ENCODE measurements at places on chromosomes 6 and 20.

GRCh38 chr6:82364087-82365015, 734 bp downstream of the TPBG start:
- peaks cover 18% of the 10 kb centered on the region for H3K4me1 ChIP-seq
- H3K36me3 ChIP-seq: peaks cover 4% of the 10 kb centered on the region
- peak; percentile 7 for DNase-seq
- H3K4me3 ChIP-seq: peak overlapping the region; percentile 68

DNA sequence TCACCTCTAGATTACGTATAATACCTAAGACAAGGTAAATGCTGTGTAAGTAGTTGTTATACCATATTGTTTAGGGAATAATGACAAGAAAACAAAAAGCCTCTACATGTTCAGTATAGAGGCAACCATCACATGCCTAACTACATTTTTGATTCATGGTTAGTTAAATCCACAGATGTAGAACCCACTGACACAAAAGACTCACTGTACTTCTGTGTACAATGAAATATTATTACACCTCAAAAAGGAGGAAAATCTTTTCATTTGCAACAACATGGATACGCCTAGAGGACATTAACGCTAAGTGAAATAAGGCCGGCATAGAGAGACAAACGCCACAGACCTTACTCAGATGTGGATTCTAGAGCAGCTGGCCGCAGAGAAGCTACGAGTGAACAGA, 50.5 kb downstream of the NINL start:
- no peak overlapping the region for H3K27ac ChIP-seq
- H3K27me3 ChIP-seq: no peaks in the 10 kb centered on the region
- no peak for DNase-seq
- H3K4me3 ChIP-seq: no peak overlapping the region
- H3K36me3 ChIP-seq: no peaks in the 10 kb centered on the region

DNA sequence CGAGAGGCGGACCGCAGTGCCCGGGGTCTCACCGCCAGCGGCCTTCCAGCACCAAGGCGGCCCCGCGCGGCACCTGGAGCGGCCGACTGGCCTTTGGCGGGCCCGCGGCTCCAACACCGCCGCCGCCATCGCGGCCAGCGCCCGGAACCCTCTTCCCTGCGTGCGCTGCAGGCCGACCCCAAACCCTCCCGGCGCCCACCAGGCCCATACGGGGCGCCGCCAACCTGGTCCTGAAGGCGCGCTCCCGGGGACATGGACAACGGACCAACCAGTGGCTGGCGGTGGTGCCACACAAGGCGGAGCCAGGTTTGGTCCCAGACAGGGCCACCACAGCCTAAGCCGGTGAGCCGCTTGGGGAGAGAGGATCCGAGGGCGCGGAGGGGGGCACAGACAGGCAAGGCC, 1514.8 kb upstream of the DEFB115 start:
- H3K4me1 ChIP-seq: no peaks in the 10 kb centered on the region
- H3K27ac ChIP-seq: no peak overlapping the region
- H3K4me3 ChIP-seq: no peak overlapping the region
- H3K36me3 ChIP-seq: peaks cover 2% of the 10 kb centered on the region

DNA sequence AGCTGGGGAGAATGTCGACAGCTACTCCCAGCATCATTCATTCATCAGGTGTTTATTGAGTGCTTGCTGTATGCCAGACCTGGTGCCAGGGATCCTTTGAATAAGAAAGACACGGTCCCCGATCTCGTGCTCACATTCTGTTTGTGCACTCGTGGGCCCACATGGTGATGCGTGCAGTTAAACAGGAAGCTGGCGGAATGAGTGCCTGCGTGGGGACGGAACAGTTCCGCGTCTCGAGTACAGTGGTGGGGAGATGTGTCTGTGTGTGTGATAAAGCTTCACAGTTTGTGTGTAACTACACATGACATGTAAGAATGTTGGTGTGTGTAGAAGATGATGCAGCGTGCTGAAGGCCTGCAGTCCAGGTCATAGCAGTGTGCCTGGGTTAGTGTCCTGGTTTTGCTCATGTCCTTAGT, 6.5 kb downstream of the RBM38 start:
- peaks cover 95% of the 10 kb centered on the region for H3K4me1 ChIP-seq
- peaks cover 83% of the 10 kb centered on the region for H3K36me3 ChIP-seq
- DNase-seq: peak; percentile 69
- H3K4me3 ChIP-seq: peak overlapping the region; percentile 79
- no peaks in the 10 kb centered on the region for H3K27me3 ChIP-seq

DNA sequence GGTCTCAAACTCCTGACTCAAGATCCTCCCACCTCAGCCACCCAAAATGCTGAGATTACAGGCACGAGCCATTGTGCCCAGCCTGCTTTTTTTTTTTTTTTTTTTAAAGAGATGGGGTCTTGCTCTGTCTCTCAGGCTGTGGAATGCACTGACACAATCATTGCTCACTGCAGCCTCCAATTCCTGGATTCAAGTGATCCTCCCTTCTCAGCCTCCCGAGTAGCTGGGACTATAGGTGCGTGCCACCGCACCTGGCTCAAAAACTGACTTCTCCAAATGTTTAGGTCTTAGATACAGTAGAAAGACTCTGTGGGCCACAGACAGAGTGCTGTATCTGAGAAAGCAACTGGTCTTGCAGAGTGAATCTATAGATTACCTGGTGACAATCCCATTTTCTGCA, 31.1 kb upstream of the SLC4A11 start:
- H3K4me1 ChIP-seq: no peaks in the 10 kb centered on the region
- H3K27me3 ChIP-seq: no peaks in the 10 kb centered on the region
- H3K4me3 ChIP-seq: no peak overlapping the region
- DNase-seq: no peak
- no peak overlapping the region for H3K27ac ChIP-seq

DNA sequence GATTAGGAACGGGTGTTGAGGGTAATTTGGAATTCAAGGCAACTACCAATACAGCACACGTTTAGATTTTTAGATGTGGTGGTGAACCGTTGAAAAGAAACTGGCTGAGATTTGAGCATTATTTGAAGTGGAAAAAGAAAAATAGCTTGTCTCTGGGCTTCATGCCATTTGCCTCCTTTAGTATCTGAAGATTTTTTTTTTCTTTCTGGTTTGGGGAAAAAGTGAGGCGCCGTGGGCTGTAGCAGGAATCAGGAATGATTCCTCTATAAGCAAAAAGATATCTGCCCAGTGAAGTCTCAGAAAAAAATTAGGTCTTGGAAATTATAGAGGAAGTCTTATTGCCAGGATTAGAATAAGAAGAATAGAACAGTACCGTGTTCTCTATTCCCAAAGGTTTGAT, 88.5 kb downstream of the RPS12 start:
- no peak for DNase-seq
- no peak overlapping the region for H3K27ac ChIP-seq
- H3K4me1 ChIP-seq: no peaks in the 10 kb centered on the region
- H3K27me3 ChIP-seq: peaks cover 5% of the 10 kb centered on the region
- H3K36me3 ChIP-seq: no peaks in the 10 kb centered on the region

DNA sequence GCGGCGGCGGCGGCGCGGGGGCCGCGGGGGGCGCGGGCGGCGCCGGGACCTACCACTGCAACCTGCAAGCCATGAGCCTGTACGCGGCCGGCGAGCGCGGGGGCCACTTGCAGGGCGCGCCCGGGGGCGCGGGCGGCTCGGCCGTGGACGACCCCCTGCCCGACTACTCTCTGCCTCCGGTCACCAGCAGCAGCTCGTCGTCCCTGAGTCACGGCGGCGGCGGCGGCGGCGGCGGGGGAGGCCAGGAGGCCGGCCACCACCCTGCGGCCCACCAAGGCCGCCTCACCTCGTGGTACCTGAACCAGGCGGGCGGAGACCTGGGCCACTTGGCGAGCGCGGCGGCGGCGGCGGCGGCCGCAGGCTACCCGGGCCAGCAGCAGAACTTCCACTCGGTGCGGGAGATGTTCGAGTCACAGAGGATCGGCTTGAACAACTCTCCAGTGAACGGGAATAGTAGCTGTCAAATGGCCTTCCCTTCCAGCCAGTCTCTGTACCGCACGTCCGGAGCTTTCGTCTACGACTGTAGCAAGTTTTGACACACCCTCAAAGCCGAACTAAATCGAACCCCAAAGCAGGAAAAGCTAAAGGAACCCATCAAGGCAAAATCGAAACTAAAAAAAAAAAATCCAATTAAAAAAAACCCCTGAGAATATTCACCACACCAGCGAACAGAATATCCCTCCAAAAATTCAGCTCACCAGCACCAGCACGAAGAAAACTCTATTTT, 2.0 kb downstream of the FOXC1 start:
- peak overlapping the region; percentile 64 for H3K4me3 ChIP-seq
- H3K27me3 ChIP-seq: peaks cover 62% of the 10 kb centered on the region
- no peak for DNase-seq
- H3K27ac ChIP-seq: peak overlapping the region; percentile 82
- peaks cover 34% of the 10 kb centered on the region for H3K4me1 ChIP-seq

GRCh38 chr20:52261792-52262191, 70.2 kb upstream of the ZFP64 start:
- no peak overlapping the region for H3K4me3 ChIP-seq
- H3K36me3 ChIP-seq: peaks cover 1% of the 10 kb centered on the region
- H3K27ac ChIP-seq: no peak overlapping the region
- DNase-seq: no peak
- H3K27me3 ChIP-seq: peaks cover 16% of the 10 kb centered on the region
- no peaks in the 10 kb centered on the region for H3K4me1 ChIP-seq

GRCh38 chr20:56676001-56676400, 46.9 kb downstream of the TFAP2C start:
- no peak overlapping the region for H3K4me3 ChIP-seq
- no peak overlapping the region for H3K27ac ChIP-seq
- no peaks in the 10 kb centered on the region for H3K36me3 ChIP-seq
- H3K4me1 ChIP-seq: no peaks in the 10 kb centered on the region
- no peak for DNase-seq
- peaks cover 1% of the 10 kb centered on the region for H3K27me3 ChIP-seq

GRCh38 chr6:136403110-136403980, 113.7 kb upstream of the BCLAF1 start:
- no peak overlapping the region for H3K27ac ChIP-seq
- no peaks in the 10 kb centered on the region for H3K36me3 ChIP-seq
- no peaks in the 10 kb centered on the region for H3K4me1 ChIP-seq
- peaks cover 3% of the 10 kb centered on the region for H3K27me3 ChIP-seq
- no peak for DNase-seq
- H3K4me3 ChIP-seq: no peak overlapping the region

DNA sequence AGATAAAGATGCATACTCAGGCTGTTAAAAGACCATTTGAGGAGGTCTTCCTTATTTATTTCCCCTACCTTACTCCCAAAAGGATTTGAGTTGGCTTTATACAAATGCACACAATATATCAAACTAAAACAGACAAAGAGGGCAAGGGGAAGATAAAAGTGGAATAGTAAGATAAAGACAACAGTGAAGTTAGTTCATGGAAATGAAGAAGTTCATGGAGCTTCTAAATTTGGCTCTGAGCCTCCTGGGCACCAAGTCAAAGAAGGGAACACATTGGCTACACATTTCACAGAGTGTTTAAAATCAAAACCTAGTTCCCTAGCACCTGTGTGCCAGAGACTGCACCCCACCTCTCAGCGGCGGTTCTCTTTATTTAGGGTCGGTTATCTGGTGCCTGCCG, 25.8 kb upstream of the ARMC2 start:
- H3K4me1 ChIP-seq: no peaks in the 10 kb centered on the region
- H3K4me3 ChIP-seq: no peak overlapping the region
- H3K36me3 ChIP-seq: peaks cover 3% of the 10 kb centered on the region
- H3K27me3 ChIP-seq: peaks cover 10% of the 10 kb centered on the region
- DNase-seq: no peak

GRCh38 chr6:95091823-95092436, 485.4 kb upstream of the MANEA start:
- H3K4me1 ChIP-seq: no peaks in the 10 kb centered on the region
- H3K36me3 ChIP-seq: no peaks in the 10 kb centered on the region
- H3K27me3 ChIP-seq: no peaks in the 10 kb centered on the region
- H3K27ac ChIP-seq: no peak overlapping the region
- H3K4me3 ChIP-seq: no peak overlapping the region

- H3K27me3 ChIP-seq: no peaks in the 10 kb centered on the region
- H3K36me3 ChIP-seq: peaks cover 3% of the 10 kb centered on the region
- peaks cover 7% of the 10 kb centered on the region for H3K4me1 ChIP-seq
- no peak overlapping the region for H3K4me3 ChIP-seq
Measured at GRCh38 chr6:137692806-137693205, 174.3 kb upstream of the TNFAIP3 start.

- H3K27ac ChIP-seq: no peak overlapping the region
- H3K4me3 ChIP-seq: no peak overlapping the region
- peaks cover 6% of the 10 kb centered on the region for H3K36me3 ChIP-seq
- H3K27me3 ChIP-seq: no peaks in the 10 kb centered on the region
- no peak for DNase-seq
- no peaks in the 10 kb centered on the region for H3K4me1 ChIP-seq
Measured at GRCh38 chr20:16531485-16531884, 41.8 kb downstream of the KIF16B start.

GRCh38 chr6:62296541-62296940, 10.5 kb upstream of the KHDRBS2 start:
- H3K36me3 ChIP-seq: no peaks in the 10 kb centered on the region
- no peaks in the 10 kb centered on the region for H3K4me1 ChIP-seq
- H3K27me3 ChIP-seq: no peaks in the 10 kb centered on the region
- no peak overlapping the region for H3K27ac ChIP-seq
- no peak overlapping the region for H3K4me3 ChIP-seq

GRCh38 chr6:7897461-7898192, 13.0 kb downstream of the TXNDC5 start:
- peaks cover 26% of the 10 kb centered on the region for H3K36me3 ChIP-seq
- H3K27ac ChIP-seq: no peak overlapping the region
- no peaks in the 10 kb centered on the region for H3K27me3 ChIP-seq
- no peak overlapping the region for H3K4me3 ChIP-seq

GRCh38 chr20:4780245-4780644, 58.5 kb downstream of the PRND start:
- no peaks in the 10 kb centered on the region for H3K27me3 ChIP-seq
- DNase-seq: no peak
- peaks cover 37% of the 10 kb centered on the region for H3K36me3 ChIP-seq
- H3K4me3 ChIP-seq: no peak overlapping the region

DNA sequence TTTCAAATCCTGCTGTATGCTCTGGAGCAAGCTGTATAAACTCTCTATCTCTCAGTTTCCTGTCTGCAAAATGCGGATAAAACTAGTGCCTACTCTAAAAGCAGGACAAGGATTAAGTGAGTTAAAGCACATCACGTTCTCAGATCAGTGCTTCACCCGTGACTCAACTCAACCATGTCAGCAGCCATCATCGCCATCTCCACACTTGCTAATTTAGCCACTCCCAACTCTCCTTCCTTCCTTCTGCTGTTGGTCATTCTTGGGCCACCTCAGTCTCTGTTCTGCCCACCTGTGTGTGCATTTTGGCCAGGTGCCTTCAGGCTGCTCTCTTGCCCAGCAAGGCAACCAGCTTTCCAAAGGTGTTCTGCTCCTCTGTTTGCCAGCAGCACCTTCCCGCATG, 260.0 kb upstream of the CDYL start:
- no peak overlapping the region for H3K27ac ChIP-seq
- H3K4me1 ChIP-seq: no peaks in the 10 kb centered on the region
- H3K27me3 ChIP-seq: peaks cover 7% of the 10 kb centered on the region
- H3K4me3 ChIP-seq: no peak overlapping the region

DNA sequence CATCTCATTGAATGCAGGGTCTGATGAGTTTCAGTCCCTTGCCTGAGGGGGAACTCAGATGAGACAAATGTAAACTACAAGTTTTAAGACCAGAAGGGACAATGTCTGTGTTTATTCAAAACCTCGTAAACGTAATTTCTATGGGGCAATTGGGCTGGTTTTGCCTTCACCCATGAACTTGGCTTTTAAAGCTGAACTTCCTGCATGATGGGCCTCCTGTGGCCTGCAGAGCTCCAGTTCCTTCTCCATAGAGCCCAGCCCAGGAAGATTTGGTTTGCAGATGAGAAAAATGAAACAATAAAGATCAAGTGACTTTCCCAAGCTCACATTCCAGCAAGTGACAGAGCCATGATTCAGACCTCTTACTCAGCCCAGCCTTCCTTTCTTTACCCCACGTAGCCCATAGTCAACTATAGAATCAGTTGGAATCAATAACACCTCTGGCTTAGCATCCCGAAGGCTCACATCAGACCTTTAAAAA, 612.3 kb downstream of the UTRN start:
- no peaks in the 10 kb centered on the region for H3K36me3 ChIP-seq
- H3K27ac ChIP-seq: no peak overlapping the region
- no peaks in the 10 kb centered on the region for H3K4me1 ChIP-seq

All from activated CD4-positive, alpha-beta T cell treated with anti-CD3 and anti-CD28 coated beads, Interleukin-2, amount 10 ng/mL, durations not matched to agents 7 days and 5 days (primary cell).